Mesenchymal stem cell (in vitro differentiated cells and primary cell): ENCODE measurements at places on chromosomes 1 and 21.

- no peak for DNase-seq
- H3K4me1 ChIP-seq = no peaks in the 10 kb centered on the region
- H3K27ac ChIP-seq = no peak overlapping the region
- H3K36me3 ChIP-seq = no peaks in the 10 kb centered on the region
- no peak overlapping the region for H3K4me3 ChIP-seq
Measured at GRCh38 chr1:89660224-89661061, 27.5 kb downstream of the LRRC8C start.

DNA sequence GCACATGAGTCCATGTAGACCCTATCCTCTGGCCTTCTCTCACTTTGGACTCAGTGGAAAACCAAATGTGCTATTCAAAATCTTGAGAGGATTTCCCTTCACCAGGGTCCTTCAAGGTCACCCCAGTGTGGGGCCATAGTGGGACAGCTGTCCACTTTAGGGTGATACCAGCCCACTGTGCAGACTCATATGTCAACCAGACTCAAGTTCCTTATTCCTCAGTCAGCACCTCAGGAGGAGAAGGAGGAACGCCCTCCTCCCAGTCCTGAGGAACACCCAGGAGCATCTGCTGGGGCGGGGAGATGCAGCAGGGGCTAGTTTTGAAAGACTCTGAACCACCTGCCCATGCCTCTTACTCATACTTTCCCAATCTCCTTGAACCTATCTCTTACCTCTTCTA lies 340.9 kb downstream of the MATN1 start:
- H3K27me3 ChIP-seq = peaks cover 15% of the 10 kb centered on the region
- no peaks in the 10 kb centered on the region for H3K36me3 ChIP-seq
- no peak overlapping the region for H3K4me3 ChIP-seq
- H3K4me1 ChIP-seq = peaks cover 11% of the 10 kb centered on the region
- no peak for DNase-seq

DNA sequence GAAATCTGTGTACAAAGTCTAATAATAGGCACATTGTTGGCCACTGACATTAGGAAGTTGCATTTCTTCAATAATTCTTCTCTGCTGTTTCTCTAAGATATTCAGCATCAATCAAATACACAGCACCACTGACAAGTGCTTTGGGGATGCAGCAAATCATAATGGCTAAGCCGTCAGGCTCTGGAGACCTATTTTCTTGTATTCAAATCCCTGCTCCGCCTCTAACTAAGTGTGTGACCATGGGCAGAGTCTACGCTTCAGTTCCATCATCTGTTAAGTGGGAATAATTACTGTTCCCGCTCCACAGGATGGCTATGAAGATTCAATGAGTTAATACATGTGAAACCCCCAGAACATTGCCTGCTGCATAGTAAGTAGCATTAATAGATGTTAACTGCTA lies 176.9 kb downstream of the ADGRL4 start:
- H3K27ac ChIP-seq = no peak overlapping the region
- DNase-seq = no peak
- no peaks in the 10 kb centered on the region for H3K36me3 ChIP-seq
- H3K4me1 ChIP-seq = no peaks in the 10 kb centered on the region
- no peaks in the 10 kb centered on the region for H3K27me3 ChIP-seq

- H3K27me3 ChIP-seq = no peaks in the 10 kb centered on the region
- H3K27ac ChIP-seq = no peak overlapping the region
- no peak overlapping the region for H3K4me3 ChIP-seq
- H3K4me1 ChIP-seq = no peaks in the 10 kb centered on the region
Measured at GRCh38 chr1:246513041-246513440, 6.0 kb upstream of the SMYD3 start.

- no peak for DNase-seq
- H3K36me3 ChIP-seq = no peaks in the 10 kb centered on the region
- no peaks in the 10 kb centered on the region for H3K4me1 ChIP-seq
- H3K27me3 ChIP-seq = no peaks in the 10 kb centered on the region
- no peak overlapping the region for H3K4me3 ChIP-seq
Measured at GRCh38 chr1:102118150-102118549, 121.4 kb upstream of the OLFM3 start.

- H3K27ac ChIP-seq = no peak overlapping the region
- H3K4me1 ChIP-seq = peaks cover 7% of the 10 kb centered on the region
- H3K36me3 ChIP-seq = no peaks in the 10 kb centered on the region
- H3K27me3 ChIP-seq = peaks cover 21% of the 10 kb centered on the region
- no peak overlapping the region for H3K4me3 ChIP-seq
- DNase-seq = no peak
Measured at GRCh38 chr1:63705078-63705477, 68.7 kb upstream of the ROR1 start.

DNA sequence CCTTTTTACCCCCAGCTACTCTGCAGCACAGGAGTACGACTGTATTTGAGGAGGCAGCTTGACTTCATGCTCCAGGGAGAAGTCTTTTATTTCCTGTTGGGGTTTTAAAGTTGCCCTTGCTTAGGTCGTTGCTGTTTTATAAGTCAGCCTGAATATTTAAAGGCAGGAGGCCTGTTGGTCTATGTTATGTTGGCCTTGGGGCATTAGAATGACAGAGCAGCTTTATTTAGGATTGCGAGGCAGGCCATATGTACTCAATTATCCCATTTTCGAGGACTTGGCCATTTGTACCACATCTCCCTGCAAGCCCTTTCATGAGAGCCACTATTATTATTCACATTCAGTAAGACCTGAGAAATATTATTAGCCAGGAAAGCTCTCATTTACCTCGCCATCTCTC lies 47.0 kb downstream of the KIF26B start:
- H3K36me3 ChIP-seq = no peaks in the 10 kb centered on the region
- H3K4me3 ChIP-seq = no peak overlapping the region
- no peak overlapping the region for H3K27ac ChIP-seq
- DNase-seq = no peak

DNA sequence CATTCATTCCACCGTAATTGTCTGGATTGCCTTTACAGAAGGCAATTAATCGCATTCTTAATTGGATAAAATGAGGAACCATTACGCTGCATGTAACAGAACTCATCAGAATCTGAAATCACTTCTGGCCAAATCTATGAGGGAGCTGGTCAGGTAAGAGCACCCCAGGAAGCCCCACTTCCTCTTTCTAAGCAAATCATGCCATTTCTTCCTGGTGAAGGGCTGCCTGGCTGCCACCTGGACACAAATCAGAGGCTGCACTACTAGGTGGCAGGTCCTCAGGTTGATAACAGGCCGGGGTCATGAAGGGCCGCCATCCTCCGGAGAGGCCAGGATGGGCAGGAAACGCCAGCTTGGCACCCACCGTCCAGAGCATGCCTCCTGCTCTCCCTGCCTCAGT lies 73.7 kb downstream of the CAPZB start:
- H3K36me3 ChIP-seq = peaks cover 69% of the 10 kb centered on the region
- H3K27me3 ChIP-seq = no peaks in the 10 kb centered on the region
- H3K4me3 ChIP-seq = no peak overlapping the region
- H3K4me1 ChIP-seq = peaks cover 5% of the 10 kb centered on the region
- DNase-seq = no peak

GRCh38 chr21:42343101-42343500 lies 7.7 kb downstream of the TFF2 start:
- H3K36me3 ChIP-seq = no peaks in the 10 kb centered on the region
- no peak overlapping the region for H3K27ac ChIP-seq
- H3K4me1 ChIP-seq = peaks cover 8% of the 10 kb centered on the region
- no peak overlapping the region for H3K4me3 ChIP-seq
- peaks cover 29% of the 10 kb centered on the region for H3K27me3 ChIP-seq
